Umbilical cord (tissue), 2 donors: ENCODE measurements at places on chromosomes 7 and 10.
A peak's percentile ranks its signal among the peaks of the same experiment; 100 is the strongest.

DNA sequence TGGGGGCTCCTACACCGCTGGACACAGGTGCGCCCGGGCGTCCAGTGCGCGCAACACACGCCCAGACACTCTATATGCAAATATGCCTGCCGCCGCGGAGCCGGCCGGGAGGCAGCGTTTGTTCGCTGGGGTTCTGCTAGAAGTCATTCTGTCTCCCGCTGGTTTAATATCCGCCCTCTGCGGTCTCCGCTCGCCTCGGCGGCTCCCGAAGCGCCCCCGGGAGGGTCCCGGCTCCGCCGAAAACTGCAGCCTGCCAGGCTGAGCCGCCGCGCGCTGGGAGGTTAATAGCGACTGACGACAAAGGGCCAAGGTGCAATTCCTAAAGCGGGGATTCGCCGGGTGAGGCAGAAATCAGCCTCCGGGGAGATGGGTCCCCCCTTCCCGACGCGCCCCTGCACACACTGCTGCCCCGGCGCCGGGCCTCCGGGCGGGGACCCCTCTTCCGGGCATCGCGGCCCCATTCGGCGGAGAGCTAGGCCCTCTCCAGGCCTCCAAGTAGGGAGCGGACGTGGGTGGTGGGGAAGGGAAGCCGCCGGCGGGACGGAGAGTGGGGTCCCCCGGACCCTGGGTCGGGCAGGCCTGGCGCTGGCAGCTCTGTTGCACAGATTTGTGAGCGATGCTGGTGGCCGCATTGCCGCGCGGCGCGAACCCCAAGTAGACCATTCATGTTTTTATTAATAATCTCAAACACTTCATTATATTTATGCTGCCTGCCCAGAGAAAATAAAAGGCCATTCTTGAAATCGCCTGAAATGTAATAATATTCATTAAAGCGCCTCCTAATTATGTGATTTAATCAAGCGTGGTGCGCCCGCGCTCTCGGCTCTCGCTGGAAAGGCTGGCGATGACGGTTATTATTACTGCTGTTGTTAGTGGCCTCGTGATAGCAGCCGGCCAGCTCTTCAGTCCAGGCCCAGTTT, 9.1 kb downstream of the EN2 start:
- DNase-seq = no peak

- no peak for DNase-seq
Observed at GRCh38 chr7:92848851-92849250, 12.5 kb upstream of the CDK6 start.

GRCh38 chr7:156179872-156180390, 367.7 kb upstream of the SHH start:
- no peak for DNase-seq

DNA sequence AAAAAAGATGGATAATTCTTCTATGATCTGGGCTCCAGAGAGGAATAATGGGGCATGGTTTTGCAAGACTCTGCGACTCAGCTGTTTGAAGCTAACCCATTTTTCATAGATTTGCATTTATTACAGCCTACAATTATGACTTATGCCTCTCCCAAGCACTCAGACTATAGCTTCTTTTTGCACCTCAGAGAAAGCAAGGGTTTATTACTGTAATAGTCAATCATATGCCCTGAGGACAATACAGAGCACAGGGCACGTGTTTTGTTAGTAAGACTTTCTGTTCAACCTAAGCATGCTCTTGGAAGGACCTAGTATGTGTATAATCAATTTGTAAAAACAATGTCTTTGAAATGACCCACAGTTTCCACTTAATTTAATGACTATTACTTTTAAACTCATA, 221.2 kb downstream of the PARD3 start:
- no peak for DNase-seq

DNA sequence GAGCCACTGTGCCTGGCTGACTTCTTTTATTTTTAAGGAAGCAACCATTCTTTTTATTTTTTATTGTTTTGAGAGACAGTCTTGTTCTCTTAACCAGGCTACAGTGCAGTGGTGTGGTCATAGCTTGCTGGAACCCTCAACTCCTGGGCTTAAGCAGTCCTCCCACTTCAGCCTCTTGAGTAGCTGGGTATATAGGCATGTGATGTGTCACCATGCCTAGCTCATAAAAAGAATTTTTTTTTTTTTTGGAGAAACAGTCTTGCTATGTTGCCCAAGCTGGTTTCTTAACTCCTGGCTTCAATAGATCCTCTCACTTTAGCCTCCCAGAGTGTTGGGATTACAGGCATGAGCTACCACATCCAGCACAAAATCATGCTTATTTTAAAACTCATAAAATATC, 5.8 kb downstream of the MCU start:
- DNase-seq = no peak

DNA sequence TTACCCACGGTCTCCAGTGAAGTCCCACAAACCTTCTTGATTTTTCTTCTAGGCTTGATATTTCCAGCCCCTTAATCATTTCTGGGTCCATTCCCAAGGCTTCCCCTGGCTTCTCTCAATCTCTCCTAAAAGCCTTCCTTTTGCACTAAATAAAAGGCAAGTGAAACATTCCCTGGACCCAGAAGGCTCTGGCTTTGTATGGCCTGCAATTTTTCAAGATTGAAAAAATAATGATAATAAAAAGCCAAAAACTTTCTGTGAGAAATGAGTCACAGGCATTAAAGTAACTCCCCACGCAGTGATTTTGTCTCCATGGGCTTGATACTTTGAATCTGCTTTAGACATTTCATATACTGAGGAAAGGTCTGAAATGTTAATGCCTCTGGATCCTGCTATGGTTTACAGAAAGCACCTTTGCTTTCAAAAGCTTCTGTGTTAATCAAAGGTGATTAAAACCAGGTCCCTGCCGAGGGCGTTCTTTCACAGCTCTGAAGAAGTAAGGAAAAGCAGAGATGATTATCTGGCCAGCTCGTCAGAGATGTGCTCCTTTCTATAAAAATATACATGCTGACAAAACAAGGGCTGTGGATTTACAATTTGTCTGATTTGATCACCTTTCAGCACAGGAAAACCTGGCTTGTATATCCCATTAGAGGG, 118.9 kb upstream of the TMEM72 start:
- DNase-seq = peak; percentile 67

GRCh38 chr7:55975988-55976633, 11.7 kb downstream of the NIPSNAP2 start:
- no peak for DNase-seq

- DNase-seq = no peak
Observed at GRCh38 chr7:95432606-95433005, 2.2 kb downstream of the PON2 start.

DNA sequence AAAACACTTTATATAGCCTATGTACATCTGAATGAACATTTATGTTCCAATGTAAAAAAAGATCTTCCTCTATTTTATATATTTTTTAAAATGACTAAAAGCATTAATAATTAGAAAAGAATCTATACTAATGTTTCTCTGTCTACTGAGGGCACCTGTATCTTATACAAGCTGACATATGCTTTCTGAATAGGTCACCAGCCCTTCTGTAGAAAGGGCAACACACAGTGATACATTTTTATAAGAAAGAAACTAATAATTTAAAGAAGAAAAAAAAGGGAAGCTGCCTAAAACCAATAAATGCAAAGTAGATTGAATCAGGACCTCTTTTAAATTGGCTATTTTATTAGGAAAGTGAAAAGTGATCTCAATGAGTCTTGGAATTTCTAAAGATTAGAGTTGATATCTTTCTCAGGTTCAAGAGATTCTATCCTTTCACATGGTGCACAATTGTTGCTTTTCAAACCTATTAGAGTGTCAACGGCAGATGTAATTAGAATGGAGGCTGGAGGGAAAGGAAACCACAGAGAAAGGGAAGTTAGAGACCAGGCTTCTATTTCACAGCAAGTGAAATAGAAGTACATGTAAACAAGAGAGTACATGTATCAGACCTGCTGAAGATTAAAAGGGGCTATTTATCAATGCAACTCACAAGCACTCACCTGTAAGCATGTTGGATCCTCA, 6.3 kb downstream of the MTPN start:
- no peak for DNase-seq

- DNase-seq = peak; percentile 45
Observed at GRCh38 chr10:18822156-18822555, 162.9 kb downstream of the ARL5B start.

DNA sequence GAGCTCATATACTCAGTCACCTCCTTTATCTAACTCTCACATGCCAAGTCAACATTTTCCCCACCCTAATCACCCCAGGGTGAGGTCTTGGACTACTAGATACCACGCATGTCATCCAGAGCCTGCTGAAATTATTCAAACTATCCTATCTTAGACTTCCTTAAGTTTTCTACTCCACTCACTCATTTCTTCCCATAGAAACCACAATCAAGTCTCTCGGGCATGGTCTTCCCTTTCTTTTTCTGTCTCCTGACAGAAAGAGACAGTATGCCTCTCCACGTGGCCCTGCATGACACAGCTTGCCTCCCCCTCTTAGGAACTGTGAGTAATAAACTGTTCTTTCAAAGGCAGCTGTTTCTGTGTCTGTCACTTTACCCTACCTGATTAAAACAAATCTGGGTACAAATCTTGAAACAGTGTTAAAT, 29.4 kb downstream of the TAS2R41 start:
- no peak for DNase-seq

DNA sequence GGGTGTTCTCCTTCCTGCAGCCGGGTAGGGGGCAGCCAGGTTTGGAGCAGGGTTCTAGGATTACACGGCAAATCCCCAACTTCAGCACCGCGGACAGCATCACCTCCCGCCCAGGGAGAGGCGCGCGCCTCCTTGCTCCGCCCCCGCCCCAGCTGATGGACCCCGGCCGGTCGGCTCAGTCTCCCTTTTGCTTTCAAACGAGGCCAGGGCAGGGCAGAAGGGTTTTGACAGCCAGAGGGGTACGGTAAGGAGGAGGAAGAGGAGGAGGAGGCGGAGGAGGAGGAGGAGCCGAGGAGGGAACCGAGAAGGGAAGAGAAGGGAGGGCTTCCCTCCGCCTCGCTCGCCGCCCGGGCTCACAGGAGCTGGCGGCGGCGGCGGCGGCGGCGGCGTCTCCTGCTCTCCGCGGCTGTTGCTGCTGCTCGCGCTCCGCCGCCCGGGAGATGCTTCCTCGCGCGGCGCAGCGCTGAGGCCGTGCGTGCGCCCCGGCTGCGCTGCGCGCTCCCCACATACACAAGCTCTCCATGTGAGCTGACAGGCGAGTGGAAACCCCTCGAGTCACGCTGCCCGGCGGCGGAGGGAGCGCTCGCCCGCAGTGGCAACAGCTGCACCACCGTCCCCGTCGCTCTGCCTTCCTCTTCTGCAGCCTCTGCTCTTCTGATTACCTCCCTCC, 615 bp upstream of the CNTNAP2 start:
- DNase-seq = peak; percentile 92

GRCh38 chr7:139671967-139672366, 105.8 kb downstream of the HIPK2 start:
- DNase-seq = no peak

- DNase-seq = no peak
Observed at GRCh38 chr10:32263300-32263699, 83.7 kb downstream of the EPC1 start.

DNA sequence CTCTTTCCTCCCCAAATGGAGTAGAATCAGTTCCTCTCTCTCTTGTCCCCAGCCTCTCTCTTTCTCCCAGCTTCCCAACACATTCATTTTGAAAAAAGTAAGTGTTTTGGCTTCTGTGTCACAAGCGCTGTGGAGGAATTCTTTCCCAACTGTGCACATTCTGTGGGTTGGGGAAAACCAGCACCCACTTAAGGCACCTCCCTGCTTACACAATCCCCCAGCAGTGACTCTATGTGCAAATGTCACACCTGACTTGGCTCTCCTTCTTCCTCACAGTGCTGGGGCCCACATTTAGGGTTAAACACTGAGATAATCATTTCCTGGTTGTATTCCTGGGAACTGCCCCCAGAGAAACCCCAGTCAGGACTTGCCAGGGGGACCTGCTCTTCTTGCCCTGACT, 358.1 kb upstream of the ZNF32 start:
- DNase-seq = no peak

- no peak for DNase-seq
Observed at GRCh38 chr7:102875700-102876295, 37.0 kb upstream of the LRRC17 start.

DNA sequence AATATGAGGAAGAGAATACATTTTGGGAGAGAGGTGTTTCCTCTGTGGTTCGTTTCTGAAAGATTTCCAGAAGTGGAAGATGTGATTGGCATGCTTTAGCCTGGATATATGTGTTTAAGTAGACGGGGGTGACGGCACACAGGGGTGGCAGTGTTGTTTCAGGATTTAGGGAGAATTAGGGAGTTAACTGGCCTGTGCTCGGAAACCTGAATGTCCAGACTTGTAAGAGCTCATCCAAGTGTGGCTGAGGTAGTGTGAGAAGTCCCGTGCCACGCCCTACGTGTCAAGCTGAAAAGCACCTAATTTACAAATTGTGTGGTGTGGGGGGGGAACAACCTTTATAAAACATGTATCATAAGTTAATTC, 1.1 kb downstream of the RALA start:
- peak; percentile 20 for DNase-seq

DNA sequence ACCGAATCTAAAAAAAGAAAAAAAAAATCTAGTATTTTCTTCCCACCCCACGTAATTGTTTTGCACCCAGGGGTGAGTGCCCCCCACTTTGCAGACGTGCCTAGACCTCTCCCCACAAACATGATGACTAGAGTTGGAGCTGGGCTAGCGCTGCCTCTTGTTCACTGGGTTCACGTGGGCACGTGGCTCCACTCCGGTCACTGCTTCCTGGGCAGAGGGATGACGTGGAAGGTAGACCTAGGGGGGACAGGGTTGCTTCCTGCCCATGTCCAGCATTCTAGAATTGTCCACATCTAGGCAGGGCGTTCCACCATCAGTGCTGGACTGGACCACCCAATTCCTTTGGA, 861 bp upstream of the LIMK1 start:
- DNase-seq = no peak

GRCh38 chr7:128811631-128812430, 18.4 kb upstream of the FLNC start:
- no peak for DNase-seq

DNA sequence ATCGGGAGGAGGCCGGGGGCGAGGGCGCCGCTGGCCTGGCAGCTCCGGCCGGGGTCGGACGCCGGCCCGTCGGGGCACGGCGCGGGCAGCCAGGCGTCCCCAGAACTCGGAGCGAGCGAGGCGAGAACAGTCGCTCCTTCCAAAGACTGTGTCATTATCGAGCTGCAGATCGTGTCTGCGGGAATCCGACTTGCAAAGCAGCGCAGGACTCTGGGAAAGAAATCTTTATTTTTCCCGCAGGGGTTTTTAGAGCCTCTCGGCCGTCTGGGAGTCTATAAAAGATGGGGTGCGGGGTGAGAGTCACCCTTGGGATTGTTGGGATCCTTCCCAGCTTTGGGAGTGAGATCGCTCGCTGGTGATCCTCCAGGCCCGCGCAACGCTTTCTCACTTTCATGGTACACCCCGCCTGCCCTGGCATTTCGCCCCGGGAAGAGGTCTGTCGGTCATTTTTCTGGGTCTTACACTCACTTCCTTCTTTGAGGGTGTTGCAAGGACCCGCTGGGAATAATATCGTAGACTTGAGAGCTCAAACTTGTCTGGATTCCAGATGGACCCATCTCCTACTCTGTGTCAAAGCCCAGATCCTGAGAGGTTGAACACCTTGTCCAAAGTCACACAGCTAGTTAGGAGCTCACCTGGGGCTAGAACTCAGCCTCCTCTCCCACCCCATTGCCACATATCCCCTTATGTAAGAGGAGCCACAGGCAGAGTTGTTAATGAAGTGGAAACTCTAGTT, 1.0 kb downstream of the UBTD1 start:
- peak; percentile 69 for DNase-seq
